ENCODE measurements at places on chromosomes 3 and 15.
A peak's percentile ranks its signal among the peaks of the same experiment; 100 is the strongest.

GRCh38 chr3:114380233-114380651 is 86.4 kb downstream of the TIGIT start:
- no peaks in the 10 kb centered on the region for H3K36me3 ChIP-seq
- no peak overlapping the region for H3K4me3 ChIP-seq
- H3K27me3 ChIP-seq, result no peaks in the 10 kb centered on the region

- H3K36me3 ChIP-seq, result no peaks in the 10 kb centered on the region
- no peaks in the 10 kb centered on the region for H3K4me1 ChIP-seq
- H3K27me3 ChIP-seq, result peaks cover 16% of the 10 kb centered on the region
- H3K27ac ChIP-seq, result no peak overlapping the region
These were observed 751.7 kb upstream of the GOLIM4 start for GRCh38 chr3:168847291-168847883.

- no peak overlapping the region for H3K4me3 ChIP-seq
- peaks cover 2% of the 10 kb centered on the region for H3K36me3 ChIP-seq
These were observed 46.7 kb upstream of the OXTR start for GRCh38 chr3:8816106-8816505.

- H3K4me3 ChIP-seq, result peak overlapping the region; percentile 71
- H3K27ac ChIP-seq, result no peak overlapping the region
- H3K36me3 ChIP-seq, result no peaks in the 10 kb centered on the region
- no peak for DNase-seq
- H3K4me1 ChIP-seq, result peaks cover 6% of the 10 kb centered on the region
These were observed 192.6 kb upstream of the LYSMD4 start for GRCh38 chr15:99925661-99926461.

DNA sequence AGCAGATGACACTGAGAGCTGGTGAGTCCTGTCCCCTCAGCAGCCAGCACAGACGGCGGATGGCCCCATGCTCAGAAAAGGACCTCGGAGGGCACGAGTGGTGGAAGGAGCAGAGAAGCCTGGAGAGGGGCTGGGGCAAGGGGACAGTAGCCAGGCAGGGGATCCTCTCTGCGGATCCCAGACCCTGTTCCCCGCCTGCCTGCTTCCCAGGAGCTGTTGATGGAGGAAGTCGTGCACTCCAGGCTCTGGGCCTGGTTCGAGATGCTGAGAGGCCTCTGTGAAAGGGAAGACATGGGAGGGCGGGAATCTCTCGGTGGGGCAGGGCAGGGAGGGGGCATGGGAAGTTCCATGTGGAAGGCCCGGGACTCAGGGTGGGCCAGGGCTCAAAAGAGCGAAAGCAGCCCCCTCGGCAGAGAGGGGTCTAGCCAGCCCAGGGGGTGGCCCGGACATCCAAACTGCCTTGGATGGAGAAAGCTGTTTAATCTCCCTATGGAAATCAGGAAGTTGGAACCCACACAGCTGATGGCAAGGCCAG is 47.9 kb upstream of the MAGEF1 start:
- H3K4me1 ChIP-seq, result peaks cover 5% of the 10 kb centered on the region
- H3K4me3 ChIP-seq, result no peak overlapping the region
- no peak overlapping the region for H3K27ac ChIP-seq
- no peaks in the 10 kb centered on the region for H3K36me3 ChIP-seq

DNA sequence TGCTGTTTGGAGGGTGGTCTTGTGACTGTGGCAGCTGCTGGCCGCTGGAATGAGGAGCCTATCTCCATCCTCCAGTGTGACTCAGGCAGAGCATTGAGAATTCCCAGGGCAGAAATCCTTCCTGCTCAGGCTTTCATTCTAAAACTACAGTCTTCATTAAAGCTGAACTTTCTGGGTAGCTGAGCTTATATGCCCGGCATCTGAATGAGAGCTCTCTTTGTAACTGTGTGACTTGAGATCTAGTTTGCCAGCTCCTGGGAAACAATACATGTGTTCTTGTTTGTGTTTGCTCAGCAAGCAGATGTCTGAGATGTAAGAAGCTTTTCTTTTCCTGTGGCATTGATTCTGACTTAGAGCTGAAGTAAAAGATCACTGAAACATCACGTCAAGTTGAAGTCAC is 22.4 kb downstream of the RLBP1 start:
- peaks cover 30% of the 10 kb centered on the region for H3K4me1 ChIP-seq
- peak overlapping the region; percentile 26 for H3K27ac ChIP-seq
- no peaks in the 10 kb centered on the region for H3K27me3 ChIP-seq

DNA sequence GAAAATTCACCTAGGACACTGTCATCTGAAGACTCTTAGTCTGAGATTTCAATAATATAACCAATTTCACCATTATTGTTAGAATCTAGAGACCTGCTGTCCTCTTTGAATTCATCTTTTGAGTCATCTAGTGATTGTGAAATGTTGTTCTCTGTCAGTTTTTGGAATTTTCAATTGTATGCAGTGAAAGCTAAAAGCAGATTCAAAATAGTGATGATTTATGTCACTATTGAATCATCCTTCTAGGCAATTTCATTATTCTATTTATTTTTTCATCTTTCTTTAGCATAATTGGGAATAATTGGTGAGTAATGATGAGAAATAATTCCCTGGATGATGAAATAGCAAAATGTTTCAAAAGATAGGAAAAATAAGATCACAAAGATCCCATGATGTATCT is 101.7 kb upstream of the EIF1B start:
- H3K4me1 ChIP-seq, result no peaks in the 10 kb centered on the region
- H3K36me3 ChIP-seq, result no peaks in the 10 kb centered on the region
- no peak overlapping the region for H3K4me3 ChIP-seq
- H3K27ac ChIP-seq, result no peak overlapping the region
- H3K27me3 ChIP-seq, result no peaks in the 10 kb centered on the region

GRCh38 chr15:66294157-66294931 is 976 bp downstream of the DIS3L start:
- H3K27ac ChIP-seq, result peak overlapping the region; percentile 85
- no peaks in the 10 kb centered on the region for H3K27me3 ChIP-seq
- peak overlapping the region; percentile 86 for H3K4me3 ChIP-seq
- peaks cover 26% of the 10 kb centered on the region for H3K4me1 ChIP-seq
- H3K36me3 ChIP-seq, result no peaks in the 10 kb centered on the region

GRCh38 chr3:105842449-105842848 is 26.4 kb downstream of the CBLB start:
- peaks cover 15% of the 10 kb centered on the region for H3K36me3 ChIP-seq
- no peak overlapping the region for H3K27ac ChIP-seq
- DNase-seq, result no peak
- H3K27me3 ChIP-seq, result no peaks in the 10 kb centered on the region
- H3K4me3 ChIP-seq, result no peak overlapping the region

DNA sequence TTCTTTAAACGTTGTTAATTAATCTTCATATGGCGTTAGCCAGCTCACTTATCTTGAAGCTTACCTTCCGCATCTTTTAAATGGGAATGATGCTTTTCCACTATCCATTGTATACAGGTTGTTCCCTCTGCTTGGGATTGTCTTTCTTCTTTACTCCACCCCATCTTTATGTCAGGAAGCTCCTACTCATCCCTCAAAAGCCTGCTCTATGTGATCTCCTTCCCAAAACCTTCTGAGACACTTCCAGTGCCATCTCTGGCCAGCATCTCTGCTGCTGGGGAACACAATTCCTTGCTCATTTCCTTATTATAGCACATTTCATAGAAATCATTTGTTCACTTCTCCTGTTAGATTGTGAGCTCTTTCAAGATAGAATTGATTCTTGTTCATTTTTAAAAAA is 4.3 kb downstream of the RASA2 start:
- peak overlapping the region; percentile 63 for H3K4me3 ChIP-seq
- H3K36me3 ChIP-seq, result peaks cover 30% of the 10 kb centered on the region

GRCh38 chr3:18035641-18036449 is 293.4 kb upstream of the TBC1D5 start:
- H3K36me3 ChIP-seq, result no peaks in the 10 kb centered on the region
- no peak for DNase-seq
- H3K27ac ChIP-seq, result no peak overlapping the region
- H3K4me1 ChIP-seq, result no peaks in the 10 kb centered on the region
- H3K27me3 ChIP-seq, result peaks cover under 1% of the 10 kb centered on the region

DNA sequence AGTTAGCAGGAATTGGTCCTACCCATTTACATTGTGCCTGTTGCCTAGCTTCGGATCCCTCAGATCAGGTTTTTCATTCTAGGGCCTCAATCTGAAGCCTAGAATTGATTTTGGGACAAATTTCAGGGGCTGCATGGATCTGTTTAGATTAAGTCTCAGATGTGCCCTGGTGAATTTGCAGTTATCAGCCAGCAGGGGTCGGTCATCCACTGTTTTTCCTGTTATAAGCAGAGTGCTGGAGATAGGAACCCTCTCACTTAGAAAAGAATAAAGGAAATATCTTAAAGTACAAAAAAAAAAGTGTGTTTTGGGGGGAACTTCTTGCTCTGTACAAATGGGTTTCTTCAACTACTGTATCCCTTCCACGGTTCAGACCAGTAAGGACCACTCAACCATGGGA is 212.5 kb downstream of the BCHE start:
- no peak for DNase-seq
- H3K27ac ChIP-seq, result no peak overlapping the region
- H3K27me3 ChIP-seq, result no peaks in the 10 kb centered on the region
- no peaks in the 10 kb centered on the region for H3K4me1 ChIP-seq
- no peak overlapping the region for H3K4me3 ChIP-seq
- peaks cover 7% of the 10 kb centered on the region for H3K36me3 ChIP-seq

- DNase-seq, result no peak
- peaks cover 43% of the 10 kb centered on the region for H3K4me1 ChIP-seq
- H3K4me3 ChIP-seq, result no peak overlapping the region
- no peaks in the 10 kb centered on the region for H3K27me3 ChIP-seq
- no peaks in the 10 kb centered on the region for H3K36me3 ChIP-seq
These were observed 23.0 kb downstream of the SUCNR1 start for GRCh38 chr3:151896246-151897012.

DNA sequence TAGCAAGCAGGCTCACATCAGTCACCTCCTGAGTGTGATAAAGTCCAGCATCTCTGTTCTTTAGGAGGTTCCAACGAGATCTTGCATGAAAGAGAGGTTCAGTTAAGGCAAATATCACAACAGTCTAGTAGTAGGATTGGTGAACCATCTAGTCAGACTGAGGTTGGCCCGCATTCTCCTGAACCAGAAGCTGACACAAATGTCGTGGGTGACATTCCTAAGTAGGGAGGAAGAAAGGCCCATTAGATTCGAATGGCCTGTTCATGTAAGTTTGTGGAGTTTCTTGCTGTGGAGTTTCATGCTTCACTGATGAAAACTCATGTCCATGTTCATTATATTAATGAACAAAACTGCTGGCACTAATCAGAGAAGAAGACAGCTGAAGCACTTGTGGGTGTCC is 66.7 kb upstream of the XCR1 start:
- H3K27ac ChIP-seq, result peak overlapping the region; percentile 97
- peak overlapping the region; percentile 38 for H3K4me3 ChIP-seq
- DNase-seq, result no peak
- no peaks in the 10 kb centered on the region for H3K36me3 ChIP-seq
- H3K4me1 ChIP-seq, result peaks cover 86% of the 10 kb centered on the region
- H3K27me3 ChIP-seq, result no peaks in the 10 kb centered on the region

DNA sequence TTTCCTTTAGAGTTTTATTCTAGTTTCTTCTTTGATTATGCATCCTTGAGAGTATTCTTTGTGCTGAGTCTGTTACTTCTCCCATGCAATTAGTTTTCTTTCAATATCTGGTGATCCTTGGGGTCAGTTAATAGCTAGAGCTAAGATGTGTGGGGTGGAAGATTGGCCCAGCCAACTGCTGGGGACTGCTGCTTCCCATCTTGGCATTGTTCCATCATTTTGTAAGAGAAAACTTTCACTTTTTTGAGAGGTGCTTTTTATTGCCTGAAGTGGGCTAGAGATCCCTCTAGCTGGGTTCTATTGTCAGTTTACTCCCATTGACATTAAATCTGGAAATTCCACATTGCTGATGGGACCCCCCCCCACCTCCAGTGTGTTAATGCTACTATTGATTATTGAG is 15.4 kb downstream of the BCL2L10 start:
- no peak overlapping the region for H3K4me3 ChIP-seq
- no peak overlapping the region for H3K27ac ChIP-seq
- no peaks in the 10 kb centered on the region for H3K36me3 ChIP-seq
- peaks cover 12% of the 10 kb centered on the region for H3K27me3 ChIP-seq
- no peak for DNase-seq
- no peaks in the 10 kb centered on the region for H3K4me1 ChIP-seq

- DNase-seq, result no peak
- H3K4me3 ChIP-seq, result peak overlapping the region; percentile 76
These were observed 20.9 kb downstream of the KAT2B start for GRCh38 chr3:20060974-20061685.

GRCh38 chr15:79966634-79967297 is 4.2 kb downstream of the BCL2A1 start:
- H3K36me3 ChIP-seq, result peaks cover 21% of the 10 kb centered on the region
- H3K27ac ChIP-seq, result peak overlapping the region; percentile 85
- peak overlapping the region; percentile 88 for H3K4me3 ChIP-seq
- DNase-seq, result no peak
- peaks cover 53% of the 10 kb centered on the region for H3K4me1 ChIP-seq

- peaks cover 15% of the 10 kb centered on the region for H3K27me3 ChIP-seq
- H3K27ac ChIP-seq, result no peak overlapping the region
- no peaks in the 10 kb centered on the region for H3K4me1 ChIP-seq
- no peak for DNase-seq
- H3K4me3 ChIP-seq, result no peak overlapping the region
- H3K36me3 ChIP-seq, result no peaks in the 10 kb centered on the region
These were observed 45.0 kb upstream of the SLC6A11 start for GRCh38 chr3:10770981-10771380.

- no peak for DNase-seq
- H3K36me3 ChIP-seq, result no peaks in the 10 kb centered on the region
- peaks cover 10% of the 10 kb centered on the region for H3K27me3 ChIP-seq
- peaks cover 7% of the 10 kb centered on the region for H3K4me1 ChIP-seq
- no peak overlapping the region for H3K4me3 ChIP-seq
These were observed 119.4 kb downstream of the NUP210 start for GRCh38 chr3:13300546-13301285.

GRCh38 chr3:39501059-39501458 is 33.6 kb downstream of the MOBP start:
- peaks cover 3% of the 10 kb centered on the region for H3K4me1 ChIP-seq
- peaks cover 37% of the 10 kb centered on the region for H3K27me3 ChIP-seq
- H3K36me3 ChIP-seq, result no peaks in the 10 kb centered on the region

GRCh38 chr15:82750831-82751180 is 41.1 kb upstream of the AP3B2 start:
- no peak for DNase-seq
- peaks cover 45% of the 10 kb centered on the region for H3K4me1 ChIP-seq

DNA sequence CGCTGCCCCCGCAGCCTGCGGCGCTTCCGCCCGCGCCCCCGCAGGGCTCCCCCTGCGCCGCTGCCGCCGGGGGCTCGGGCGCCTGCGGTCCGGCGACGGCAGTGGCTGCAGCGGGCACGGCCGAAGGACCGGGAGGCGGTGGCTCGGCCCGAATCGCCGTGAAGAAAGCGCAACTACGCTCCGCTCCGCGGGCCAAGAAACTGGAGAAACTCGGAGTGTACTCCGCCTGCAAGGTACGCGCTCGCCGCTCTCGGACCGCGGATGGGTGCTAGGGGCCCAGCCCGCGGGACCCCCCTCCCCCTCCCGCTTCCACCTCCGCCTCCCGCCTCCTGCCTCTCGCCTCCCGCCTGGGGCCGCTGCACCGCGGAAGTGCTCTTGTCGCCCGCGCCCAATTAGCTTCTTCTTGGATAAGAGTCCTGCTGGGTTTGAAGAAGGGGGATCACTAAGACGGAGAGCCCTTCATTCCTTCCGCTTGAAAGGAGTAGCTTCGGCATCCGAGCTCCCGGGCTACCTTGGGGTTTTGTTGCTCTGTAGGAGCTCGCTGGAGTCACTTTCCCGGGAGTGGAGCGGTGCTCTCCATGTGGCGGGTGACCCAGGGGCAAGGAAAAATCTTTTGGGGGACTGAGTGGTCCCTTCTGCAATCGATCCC is 426 bp downstream of the KAT2B start:
- peak overlapping the region; percentile 87 for H3K27ac ChIP-seq
- peak; percentile 87 for DNase-seq
- H3K4me1 ChIP-seq, result peaks cover 39% of the 10 kb centered on the region
- no peaks in the 10 kb centered on the region for H3K27me3 ChIP-seq
- no peaks in the 10 kb centered on the region for H3K36me3 ChIP-seq

- no peak overlapping the region for H3K27ac ChIP-seq
- H3K36me3 ChIP-seq, result no peaks in the 10 kb centered on the region
- no peaks in the 10 kb centered on the region for H3K4me1 ChIP-seq
- no peak for DNase-seq
- peaks cover 8% of the 10 kb centered on the region for H3K27me3 ChIP-seq
These were observed 104.0 kb upstream of the TBC1D5 start for GRCh38 chr3:17846466-17846865.

Data from natural killer cell treated with Interleukin-12 subunit alpha and Interleukin-12 subunit beta and Interleukin-15 and Interleukin-18, amount 100 ng/mL, for 72 hours (primary cell).